ENCODE measurements at places on chromosomes 5 and 9.

GRCh38 chr5:135016861-135017290, 17.2 kb downstream of the PITX1 start:
- no peak for DNase-seq

GRCh38 chr5:76606701-76607100, 16.5 kb downstream of the F2RL2 start:
- no peak for DNase-seq

- no peak for DNase-seq
These were observed 276.7 kb upstream of the TMEM161B start for GRCh38 chr5:88545338-88545737.

DNA sequence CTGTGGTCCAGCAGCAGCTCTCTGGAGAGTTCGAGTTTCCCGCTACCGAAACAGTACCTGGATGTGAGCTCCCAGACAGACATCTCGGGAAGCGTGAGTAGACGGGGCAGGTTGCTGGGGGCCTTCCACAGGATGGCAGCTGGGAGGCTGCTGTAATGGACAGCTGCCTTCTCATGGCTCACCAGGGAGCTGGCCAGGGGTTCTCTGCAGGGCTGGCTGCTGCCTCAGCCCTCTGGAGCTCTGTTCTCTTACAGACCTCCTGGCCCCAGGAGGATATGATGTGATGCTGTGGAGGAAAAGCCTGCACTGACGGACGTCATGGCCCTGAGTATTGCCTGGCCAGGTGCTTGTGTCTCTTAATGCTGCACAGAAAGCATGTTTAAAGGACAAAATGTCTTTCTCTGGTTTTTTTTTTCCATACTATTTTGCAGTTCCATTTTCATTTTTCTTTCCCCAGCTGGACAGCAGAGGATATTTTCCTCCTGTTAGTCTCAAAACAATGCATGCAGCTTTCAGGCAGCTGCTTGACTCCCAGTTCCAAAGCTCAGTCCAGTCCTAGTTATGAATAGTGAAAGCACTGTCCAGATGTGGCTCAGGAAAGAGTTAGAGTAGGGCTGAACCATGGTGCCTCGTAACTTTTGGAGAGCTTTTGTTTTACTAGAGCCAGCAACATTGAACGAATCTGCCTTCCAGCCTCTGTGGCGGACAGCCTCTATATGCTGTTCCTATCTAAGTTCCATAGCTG, 77.5 kb upstream of the RARS1 start:
- DNase-seq = peak; percentile 60

DNA sequence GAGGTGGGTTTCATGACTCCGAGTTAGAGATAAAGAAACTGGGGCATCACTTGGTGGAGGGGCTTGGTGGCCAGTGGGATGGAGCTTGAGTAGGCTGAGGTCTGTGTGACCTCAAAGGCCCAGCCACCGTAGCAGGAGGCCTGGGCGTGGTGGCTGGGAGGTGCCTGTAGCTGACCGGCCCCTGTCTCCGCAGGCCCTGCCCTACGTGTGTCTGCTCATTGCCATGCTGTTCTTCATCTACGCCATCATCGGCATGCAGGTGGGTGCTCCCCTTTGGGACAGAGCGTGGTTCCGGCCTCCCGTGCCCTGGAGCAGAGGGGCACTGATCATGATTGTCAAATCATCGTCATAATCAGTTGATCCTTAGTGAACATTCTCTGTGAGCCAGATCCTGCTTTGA, 196.2 kb downstream of the CACNA1B start:
- DNase-seq = no peak

GRCh38 chr9:125996791-125997190, 249.6 kb downstream of the PBX3 start:
- no peak for DNase-seq

DNA sequence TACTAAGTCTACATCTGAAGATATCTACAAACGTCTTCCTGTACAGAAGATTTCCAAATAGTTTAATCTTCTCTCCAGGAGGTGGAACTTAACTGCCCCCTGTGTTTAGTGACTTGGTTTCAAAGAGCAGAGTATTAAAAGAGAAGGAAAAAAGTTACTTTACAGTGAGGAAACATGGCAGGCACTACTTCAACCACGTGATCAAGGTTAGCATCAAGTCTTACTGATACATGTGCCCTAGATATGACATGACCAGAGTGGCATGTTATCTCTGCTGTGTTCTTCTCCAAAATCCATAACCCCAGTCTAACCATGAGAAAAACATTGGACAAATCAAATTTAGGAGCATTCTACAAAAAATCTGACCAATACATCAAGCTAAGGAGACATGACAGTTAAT, 125.8 kb downstream of the ADAMTS12 start:
- DNase-seq = no peak

DNA sequence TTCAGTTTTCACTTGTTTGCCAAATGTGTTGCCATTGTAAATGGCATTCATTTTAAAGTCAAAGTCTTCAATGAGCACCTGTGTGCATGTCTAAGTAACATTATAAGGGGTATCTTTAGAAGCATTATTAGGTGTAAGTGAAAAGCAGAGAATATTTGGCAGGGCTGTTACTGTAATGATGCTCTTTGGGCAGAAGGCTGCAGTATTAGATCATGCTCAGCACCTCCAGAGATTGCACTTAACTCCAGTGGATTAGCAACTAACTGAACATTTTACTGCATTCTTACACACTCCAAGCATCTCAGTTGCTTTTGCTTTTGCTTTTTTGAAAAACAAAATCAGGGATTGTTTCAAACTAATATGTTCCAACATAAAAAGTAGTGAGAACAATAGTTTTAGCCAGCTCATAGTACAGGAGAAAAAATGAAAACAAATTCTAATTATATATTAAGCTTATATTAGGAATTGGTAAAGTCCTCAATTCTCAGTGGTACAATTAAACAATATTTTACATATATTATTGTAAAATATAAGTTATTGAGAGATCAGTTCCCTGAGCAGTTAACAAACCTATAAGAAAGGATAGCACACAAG, 1740.9 kb upstream of the CDH9 start:
- DNase-seq = no peak

DNA sequence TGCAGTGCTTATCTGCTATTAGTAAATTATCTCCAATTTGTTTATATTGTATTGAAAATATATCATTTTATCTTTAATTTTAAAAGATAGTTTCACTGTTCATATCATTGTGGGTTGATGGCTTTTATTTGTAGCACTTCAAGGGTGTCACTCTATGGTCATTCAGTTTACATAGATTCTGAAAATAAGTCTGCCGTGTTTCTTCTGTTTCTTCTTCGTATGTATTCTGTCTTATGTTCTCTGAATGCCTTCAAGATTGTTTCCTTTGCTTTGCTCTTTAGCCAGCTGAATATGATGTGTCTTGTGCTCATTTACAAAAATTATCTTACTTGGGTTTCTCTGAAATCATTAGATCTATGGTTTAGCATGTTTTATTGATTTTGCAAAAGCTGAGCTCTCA, 359.9 kb downstream of the CYLC2 start:
- no peak for DNase-seq

DNA sequence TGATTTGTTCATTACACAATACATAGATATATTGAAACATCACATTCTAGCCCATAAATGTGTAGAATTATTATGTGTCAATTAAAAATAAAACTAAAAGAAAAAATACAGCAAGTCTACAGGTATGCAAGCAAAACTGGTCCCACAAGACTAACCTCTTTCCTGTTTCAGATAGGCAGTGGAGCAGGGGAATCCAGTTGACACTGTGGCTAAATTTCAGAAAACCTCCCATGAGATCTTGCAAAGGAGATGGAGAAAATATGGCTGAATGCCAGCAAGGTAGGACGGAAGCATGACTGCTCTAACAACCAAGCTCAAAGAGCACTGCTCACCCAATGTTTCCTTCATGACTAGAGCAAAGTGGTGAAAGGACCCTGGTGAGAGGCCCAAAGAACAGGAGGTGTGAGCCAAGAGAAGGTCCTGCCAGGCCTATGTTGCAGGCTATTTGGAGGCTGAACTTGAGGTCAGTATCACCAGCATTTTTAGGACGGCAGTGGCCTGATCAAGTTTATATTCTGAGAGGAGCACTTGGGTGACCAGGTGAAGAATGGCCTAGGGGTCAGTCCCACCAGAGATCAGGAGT, 1.1 kb upstream of the SH3TC2 start:
- DNase-seq = no peak
